Stimulated activated CD4-positive, alpha-beta T cell treated with anti-CD3 and anti-CD28 coated beads, Interleukin-15, amount 100 ng/mL, for 48 hours (primary cell): ENCODE measurements at places on chromosomes 12 and 14.

DNA sequence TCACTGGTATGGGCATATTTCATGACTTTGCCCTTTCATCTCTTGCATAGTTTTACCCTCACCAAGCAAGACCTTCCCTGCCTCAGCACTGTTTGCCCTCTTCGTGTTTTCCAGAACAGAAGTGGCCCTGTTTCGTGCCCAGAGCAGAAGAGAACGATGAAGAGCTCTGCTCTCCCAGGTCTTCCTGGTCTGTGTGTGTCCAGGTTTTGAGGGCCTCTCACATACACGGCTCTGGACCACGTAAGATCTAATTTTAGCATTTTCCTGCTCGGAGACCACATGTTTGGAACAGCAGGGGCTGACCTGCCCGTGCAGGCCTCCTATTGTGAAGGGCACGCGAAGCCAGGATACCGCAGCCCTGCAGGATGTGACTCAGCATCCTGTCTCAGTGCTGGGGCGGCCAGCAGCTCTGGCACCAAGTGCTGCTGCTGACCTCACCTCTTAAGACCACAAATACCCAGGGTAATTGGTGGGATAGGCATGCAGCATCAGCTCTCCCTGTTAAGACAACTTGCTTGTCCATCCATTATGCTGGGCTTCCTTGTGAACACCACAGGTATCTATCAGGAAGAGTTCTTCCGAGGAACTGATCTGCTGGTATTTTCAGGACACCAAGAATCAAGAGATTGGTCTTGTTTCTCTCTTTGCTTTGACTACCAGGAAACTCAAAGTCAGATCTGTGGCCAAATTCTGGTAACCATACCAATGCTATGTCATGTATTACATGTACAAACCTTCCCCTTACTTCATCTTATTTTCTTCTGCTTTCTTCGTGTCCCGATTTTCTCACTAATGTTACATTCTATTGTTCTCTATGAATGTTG lies 19.0 kb downstream of the SSH1 start:
- DNase-seq: peak; percentile 60

GRCh38 chr14:82837611-82838140 lies 1304.0 kb upstream of the SEL1L start:
- DNase-seq: no peak

GRCh38 chr12:108542320-108542719 lies 18.7 kb downstream of the SART3 start:
- DNase-seq: no peak

- no peak for DNase-seq
Measured at GRCh38 chr14:74705613-74706500, 7.0 kb downstream of the AREL1 start.

GRCh38 chr12:67091204-67091603 lies 178.0 kb upstream of the CAND1 start:
- DNase-seq: no peak

- no peak for DNase-seq
Measured at GRCh38 chr12:26530461-26530860, 302.5 kb downstream of the ITPR2 start.

DNA sequence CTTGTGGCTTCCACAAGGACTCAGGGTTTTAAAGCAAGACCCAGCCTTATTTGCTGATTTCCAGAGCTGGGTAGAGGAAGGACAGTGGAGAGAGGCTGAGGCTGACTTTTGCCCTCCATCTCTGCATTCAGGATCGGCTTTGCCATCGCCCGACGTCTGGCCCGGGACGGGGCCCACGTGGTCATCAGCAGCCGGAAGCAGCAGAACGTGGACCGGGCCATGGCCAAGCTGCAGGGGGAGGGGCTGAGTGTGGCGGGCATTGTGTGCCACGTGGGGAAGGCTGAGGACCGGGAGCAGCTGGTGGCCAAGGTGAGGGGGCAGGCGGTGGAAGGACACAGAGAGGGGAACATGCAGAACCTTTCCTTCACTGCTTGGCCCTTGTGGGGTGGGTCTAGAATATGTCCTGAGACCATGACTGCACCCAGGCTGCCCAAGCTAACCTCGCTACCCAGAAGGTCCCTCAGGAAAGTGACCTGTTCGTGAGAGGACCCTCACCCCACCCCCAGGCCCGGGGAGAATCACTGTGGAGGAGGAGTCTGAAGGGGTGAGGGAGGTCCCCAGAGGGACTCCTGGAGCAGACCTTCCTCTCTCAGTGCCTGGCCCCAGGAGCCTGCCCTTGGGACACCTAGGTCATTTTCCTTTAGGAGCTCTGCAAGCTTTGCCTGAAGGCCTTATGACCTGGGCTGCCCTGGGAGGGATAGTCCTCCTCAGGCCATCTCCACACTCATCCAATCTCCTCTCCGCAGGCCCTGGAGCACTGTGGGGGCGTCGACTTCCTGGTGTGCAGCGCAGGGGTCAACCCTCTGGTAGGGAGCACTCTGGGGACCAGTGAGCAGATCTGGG lies 3.1 kb downstream of the DHRS2 start:
- no peak for DNase-seq

GRCh38 chr14:77272261-77272660 lies 1.3 kb upstream of the NGB start:
- DNase-seq: no peak

DNA sequence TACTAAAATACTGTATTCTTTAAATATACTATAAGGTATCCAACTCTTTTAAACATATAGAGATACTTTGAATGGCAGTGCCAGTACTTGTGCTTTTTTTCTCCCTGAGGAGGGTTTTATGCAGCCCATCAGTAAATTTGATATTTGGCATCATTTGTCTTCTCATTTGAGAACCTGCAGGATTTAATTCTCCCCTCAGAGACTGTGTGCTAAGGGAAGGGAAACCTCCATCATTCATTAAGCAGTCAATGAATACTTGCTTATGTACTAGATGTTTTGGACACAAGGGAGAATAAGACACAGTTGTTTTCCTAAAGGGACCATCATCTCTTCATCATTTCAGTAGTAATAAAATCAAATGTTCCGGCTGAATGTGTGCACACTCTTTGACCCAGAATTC lies 40.8 kb downstream of the FRS2 start:
- DNase-seq: no peak

- DNase-seq: no peak
Measured at GRCh38 chr12:34188974-34189373, 166.7 kb downstream of the ALG10 start.

DNA sequence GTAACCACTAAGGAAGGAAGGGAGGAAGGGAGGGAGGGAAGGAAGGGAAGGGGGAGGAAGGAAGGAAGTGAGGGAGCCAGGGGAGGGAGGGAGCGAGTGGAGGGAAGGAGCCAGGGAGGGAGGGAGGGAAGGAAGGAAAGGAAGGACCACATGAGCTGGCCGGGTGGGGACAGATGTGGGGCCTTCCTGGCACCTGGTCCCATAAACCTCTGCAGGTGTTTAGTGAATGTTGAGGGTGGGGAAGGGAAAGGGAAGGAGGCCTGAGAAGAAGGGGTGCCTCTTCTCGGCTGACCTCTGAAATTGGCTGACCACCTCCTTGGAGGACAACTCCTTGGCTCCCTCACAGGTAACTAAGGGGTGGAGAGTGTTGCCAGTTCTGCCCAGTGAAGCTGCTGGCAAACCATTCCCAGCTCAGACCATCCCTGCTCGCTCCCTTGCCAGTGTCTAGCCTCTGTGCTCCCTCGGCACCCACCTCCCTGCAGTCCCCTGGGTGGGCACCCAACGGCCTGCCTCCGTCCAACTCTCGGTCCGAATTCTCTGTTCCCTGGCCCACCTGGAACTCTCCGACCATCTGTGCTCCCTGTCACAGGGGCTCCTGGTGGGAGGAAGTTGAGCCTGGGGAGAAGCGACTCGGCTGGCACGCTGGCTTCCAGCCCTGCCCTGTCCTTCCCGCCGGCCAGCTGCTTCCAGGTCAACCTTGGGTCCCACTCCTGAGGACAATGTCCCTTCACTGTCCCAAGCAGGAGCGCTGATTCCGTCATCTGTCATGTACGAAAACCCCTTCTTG lies 12.2 kb upstream of the PPP1R13B start:
- no peak for DNase-seq

DNA sequence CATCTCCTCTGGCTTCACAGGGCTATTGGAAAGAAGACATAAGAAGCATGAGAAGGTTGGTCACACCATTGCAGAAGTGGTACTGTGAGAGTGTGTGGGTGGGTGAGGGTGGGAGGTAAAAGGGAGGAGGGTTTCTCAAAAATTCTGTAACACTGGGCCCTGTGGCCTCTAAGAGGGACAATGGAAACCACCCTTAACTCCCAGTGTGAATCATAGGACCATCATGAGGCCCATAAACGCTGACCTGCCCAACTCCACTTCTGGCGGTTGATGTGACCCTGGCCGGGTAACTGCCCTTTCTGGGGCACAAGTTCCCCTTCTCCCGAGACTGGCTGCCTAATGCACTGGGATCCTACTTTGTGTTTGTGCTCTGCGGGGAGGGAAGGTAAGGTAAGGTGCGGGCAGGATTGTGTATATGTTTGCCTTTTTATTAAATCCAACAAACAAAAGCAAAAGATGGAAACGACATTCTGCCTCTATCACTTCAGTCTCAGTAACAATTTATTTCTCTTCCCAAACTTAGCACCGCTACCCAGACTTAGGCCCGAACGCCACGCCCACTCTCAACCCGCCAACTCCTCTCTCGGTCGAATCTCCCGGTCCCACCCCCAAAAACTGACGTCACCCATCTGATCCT lies 551 bp downstream of the METTL1 start:
- DNase-seq: peak; percentile 92

DNA sequence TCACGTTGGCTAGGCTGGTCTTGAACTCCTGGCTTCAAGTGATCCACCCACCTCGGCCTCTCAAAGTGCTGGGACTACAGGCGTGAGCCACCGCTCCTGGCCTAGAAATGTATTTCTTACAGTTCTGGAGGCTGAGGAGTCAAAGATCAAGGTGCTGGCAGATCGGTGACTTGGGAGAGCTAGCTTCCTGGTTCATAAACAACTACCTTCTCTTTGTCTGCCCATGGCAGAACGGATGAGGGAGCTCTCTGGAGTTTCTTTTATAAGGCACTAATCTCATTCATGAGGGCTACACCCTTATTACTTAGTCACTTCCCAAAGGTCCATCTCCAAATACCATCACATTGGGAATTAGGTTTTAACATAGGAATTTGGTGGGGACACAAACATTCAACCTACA lies 38.9 kb downstream of the SLC17A8 start:
- DNase-seq: no peak

- DNase-seq: no peak
Measured at GRCh38 chr14:67539116-67539515, 6.0 kb downstream of the PLEKHH1 start.

GRCh38 chr14:65281991-65282895 lies 130.3 kb upstream of the FUT8 start:
- no peak for DNase-seq

GRCh38 chr12:30701056-30701455 lies 5.4 kb upstream of the IPO8 start:
- DNase-seq: no peak

DNA sequence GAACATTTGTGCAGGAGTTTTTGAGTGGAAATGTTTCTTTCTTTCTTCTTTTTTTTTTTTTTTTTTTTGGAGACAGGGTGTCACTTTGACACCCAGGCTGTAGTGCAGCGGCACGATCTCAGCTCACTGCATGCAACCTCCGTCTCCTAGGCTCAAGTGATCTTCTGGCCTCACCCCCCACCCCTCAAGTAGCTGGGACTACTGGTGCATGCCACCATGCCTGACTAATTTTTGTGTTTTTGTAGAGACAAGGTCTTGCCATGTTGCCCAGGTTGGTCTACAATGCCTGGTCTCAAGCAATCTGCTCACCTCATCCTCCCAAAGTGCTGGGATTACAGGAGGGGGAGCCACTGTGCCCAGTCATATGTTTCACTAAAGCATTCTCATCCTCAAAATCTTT lies 69.2 kb upstream of the BCAT1 start:
- no peak for DNase-seq

GRCh38 chr12:111288771-111289170 lies 80.1 kb downstream of the PHETA1 start:
- no peak for DNase-seq

- DNase-seq: no peak
Measured at GRCh38 chr12:1355396-1355795, 239.0 kb downstream of the FBXL14 start.

DNA sequence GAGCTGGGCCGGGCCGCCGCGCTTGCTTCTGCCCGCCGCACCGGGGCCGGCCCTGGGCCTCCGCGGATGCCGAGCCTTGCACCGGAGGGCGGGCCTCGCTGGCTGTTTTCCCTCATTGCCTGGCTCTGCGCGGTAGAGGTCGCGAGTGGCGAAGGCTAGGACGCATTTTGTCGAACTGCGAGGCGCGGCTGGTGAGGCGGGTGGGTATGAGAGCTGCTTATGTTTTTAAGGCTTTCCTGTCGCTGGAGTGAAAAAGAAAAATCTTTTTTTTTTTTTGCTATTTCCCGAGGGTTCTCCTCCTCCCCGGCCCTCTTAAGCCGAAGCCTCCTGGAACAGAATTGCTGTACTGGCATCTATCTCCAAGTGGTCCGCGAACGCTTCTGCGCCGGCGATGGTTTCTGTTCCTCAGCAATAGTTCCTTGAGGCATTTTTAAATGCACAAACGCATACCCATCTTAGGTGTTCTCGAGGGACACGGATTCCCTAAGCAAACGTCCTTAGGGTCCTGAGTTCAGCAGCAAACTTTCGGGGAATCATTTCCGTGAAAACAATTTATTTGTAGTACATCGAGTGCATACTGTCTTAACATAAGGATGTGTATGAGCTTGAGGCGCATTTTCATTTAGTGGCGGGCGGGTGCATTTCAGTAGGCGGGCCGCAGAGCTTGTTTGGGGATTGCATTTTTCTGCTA lies 631 bp downstream of the RESF1 start:
- DNase-seq: peak; percentile 39

GRCh38 chr14:37406095-37406494 lies 189.0 kb downstream of the FOXA1 start:
- no peak for DNase-seq

- no peak for DNase-seq
Measured at GRCh38 chr14:92456215-92457015, 57.2 kb upstream of the RIN3 start.

- DNase-seq: no peak
Measured at GRCh38 chr14:64758691-64759554, 54.7 kb downstream of the PLEKHG3 start.

DNA sequence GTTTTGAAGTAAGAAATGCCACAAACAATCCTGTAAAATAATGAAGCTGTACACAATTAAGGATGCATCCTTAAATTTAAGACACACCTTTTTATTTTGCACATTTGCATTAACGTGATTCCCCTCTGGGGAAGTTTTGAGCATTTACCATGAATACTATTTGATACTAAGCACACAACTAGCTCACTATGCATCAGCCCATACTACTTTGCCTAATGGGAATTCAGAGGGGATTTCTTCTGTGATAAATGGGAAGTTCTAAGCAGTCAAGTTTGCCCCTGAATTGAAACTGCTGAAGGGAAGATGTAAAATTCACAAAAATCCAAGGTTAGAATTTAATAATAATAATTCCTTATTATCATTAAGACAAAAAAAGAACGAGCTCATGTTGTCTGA lies 27.4 kb downstream of the SINHCAF start:
- DNase-seq: no peak

- no peak for DNase-seq
Measured at GRCh38 chr14:43449291-43449690, 1057.8 kb downstream of the FSCB start.

GRCh38 chr12:46562625-46563225 lies 190.2 kb upstream of the SLC38A2 start:
- DNase-seq: no peak

- peak; percentile 1 for DNase-seq
Measured at GRCh38 chr12:29733060-29733459, 50.7 kb downstream of the TMTC1 start.

GRCh38 chr14:104657563-104658324 lies 31.7 kb upstream of the INF2 start:
- no peak for DNase-seq

- DNase-seq: no peak
Measured at GRCh38 chr12:2413301-2413700, 360.5 kb downstream of the CACNA1C start.
